Activated naive CD4-positive, alpha-beta T cell treated with anti-CD3 and anti-CD28 coated beads, Interleukin-2, amount 10 ng/mL, durations not matched to agents 7 days and 5 days (primary cell): ENCODE measurements at places on chromosomes 6 and 20.

DNA sequence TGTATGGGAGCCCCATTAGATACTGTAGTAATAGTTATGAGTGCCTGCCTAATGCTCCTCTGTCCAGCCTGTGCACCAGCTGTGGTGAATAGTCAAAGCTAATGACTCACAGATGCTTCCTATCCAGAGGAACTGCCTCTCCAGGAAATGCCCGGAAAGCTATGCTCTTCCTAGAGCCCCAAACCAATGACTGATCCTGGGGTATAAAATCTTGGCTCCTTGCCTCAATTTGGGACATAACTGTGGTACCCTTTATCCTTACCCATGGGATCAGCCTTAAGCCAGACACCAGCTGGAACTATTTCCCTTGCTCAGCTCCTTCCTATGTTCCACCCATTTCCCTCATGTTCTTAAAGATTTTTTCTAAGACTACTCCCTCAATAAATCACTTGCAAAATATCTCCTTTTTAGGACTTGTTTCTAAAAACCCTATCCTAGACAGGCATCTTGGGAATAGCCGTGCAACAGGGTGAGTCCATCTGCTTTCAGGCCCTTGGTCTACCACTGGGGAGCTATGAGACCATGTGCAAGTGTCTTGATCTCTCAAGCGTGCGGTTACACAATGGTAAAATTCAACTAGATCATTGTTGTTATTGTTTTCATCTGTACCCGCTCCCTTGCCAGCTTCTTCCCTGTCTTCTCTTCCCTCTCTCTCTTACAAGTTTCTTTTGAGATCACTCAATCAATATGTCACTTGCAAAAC lies 283.7 kb downstream of the BTBD3 start:
- DNase-seq: no peak

GRCh38 chr20:19015351-19016139 lies 196.9 kb upstream of the SLC24A3 start:
- no peak for DNase-seq

GRCh38 chr6:85111481-85112011 lies 338.3 kb upstream of the NT5E start:
- DNase-seq: no peak

DNA sequence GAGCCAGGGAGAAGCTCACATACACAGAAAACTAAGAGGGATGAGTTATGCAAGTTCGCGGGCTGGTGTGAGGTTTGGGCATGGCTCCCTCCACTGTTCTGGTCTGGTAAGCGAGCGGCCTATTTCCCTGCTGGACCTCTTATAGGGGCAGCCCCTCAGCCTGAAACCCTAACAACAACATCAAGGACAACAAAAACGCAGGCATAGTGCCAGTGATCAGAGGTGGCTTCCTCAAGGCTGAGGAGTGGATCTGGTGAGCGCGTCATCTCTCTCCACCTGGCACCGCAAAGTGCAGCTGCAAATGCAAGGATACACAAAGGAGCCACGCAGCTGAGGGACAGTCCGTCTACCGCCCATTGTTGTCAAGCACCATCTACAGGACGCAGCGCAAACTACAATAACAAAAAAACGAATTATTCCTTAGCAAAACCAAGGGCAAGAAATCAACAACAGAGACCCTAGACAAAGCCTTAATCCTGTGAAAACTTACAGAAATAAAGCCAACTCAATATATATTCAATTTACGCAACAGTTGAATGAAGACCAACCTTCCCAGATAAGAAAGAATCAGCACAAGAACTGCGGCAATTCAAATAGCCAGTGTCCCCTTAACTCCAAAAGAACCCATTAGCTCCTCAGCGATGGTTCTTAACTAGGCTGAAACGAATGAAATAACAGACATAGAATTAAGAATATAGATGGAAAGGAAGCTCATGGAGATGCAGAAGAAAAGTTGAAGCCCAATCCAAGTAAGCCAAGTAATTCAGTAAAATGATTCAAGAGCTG lies 9.2 kb upstream of the DEFB110 start:
- DNase-seq: no peak

- DNase-seq: no peak
Measured at GRCh38 chr20:51750037-51750769, 18.0 kb downstream of the ATP9A start.

- DNase-seq: no peak
Measured at GRCh38 chr6:107753778-107754177, 70.3 kb downstream of the SCML4 start.

DNA sequence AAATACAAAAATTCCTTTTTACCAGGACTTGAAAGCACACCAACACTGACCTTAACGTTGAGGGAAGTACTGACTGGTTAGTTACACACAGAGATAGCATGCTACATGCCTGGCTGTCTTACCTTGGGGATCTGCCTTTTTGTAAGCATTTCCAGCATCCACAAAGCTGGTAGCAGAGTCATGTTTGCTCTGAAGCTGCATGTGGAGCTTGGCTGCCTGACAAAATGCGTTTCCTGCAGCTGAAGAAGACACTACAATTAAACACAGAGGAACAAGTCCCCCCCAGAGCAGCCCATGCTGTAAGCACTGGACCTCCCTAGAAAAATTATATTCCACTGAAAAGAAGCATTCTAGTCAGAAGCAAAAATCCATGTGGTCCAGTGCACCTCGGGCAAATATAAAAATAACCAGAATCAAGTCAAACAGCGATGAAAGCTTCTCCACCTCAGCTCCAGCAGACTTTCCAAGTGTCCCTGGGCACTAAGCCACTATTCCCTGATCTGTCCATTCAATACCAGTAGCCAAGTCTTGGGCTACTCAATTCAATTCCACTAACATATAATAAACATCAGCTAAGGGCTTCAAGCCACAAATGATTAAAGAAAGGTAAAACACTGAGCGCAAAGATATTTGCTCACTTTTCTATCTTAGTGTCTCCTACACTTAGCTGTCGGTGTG lies 24.2 kb downstream of the NAPB start:
- DNase-seq: no peak

DNA sequence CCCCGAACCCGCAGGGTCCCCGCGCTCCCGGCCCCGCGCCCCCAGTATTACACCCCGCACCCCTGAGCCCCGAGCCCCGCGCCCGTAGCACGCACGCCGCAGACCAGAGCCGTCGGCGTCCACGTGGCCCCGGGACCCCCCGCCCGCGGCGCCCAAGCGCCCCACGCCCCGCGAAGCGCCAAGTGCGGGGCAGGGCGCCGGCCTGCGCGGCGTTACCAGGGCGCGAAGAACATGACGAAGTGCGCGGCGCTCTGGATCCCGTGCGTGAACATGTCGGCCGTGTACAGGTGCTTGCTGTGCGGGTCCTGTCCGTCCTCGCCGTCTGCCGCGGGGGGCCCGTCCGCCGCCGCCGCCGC lies 312 bp downstream of the TXNDC5 start:
- no peak for DNase-seq

DNA sequence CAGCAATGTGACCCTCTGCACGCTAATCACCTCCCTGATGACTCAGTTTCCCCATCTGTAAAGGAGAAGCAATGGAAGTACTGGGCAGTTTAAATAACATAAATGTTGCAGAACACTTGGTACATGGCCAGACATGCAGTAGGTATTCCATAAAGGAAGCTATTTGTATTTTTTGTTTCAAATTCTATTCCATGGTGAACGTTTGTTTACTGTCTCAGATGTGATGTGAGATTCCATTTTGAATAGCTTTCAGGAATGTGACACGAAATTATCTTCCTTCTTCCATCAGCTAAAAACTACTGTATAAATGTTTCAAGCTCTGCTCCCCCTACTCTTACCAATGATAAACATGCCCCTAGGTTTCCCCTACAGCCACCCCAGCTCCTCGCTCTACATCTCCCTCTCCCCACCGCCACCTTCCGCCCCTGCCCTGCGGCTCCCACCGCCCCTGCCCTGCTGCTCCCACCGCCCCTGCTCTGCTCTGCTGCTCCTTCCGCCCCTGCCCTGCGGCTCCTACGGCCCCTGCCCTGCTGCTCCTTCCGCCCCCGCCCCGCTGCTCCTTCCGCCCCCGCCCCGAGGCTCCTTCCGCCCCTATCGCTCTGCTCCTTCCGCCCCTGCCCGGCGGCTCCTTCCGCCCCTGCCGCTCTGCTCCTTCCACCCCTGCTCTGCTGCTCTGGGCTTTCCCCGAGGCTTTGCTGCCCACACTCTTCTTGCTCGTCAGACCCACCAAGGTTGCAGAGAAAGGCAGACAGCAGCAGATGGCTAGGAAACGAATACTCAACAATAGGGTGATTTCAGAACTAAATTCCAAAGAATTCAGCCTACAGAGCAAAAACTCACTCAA lies 78.9 kb downstream of the THBS2 start:
- no peak for DNase-seq

GRCh38 chr6:92114091-92114675 lies 1305.2 kb downstream of the EPHA7 start:
- DNase-seq: no peak

GRCh38 chr6:77143659-77144447 lies 319.4 kb downstream of the HTR1B start:
- no peak for DNase-seq

DNA sequence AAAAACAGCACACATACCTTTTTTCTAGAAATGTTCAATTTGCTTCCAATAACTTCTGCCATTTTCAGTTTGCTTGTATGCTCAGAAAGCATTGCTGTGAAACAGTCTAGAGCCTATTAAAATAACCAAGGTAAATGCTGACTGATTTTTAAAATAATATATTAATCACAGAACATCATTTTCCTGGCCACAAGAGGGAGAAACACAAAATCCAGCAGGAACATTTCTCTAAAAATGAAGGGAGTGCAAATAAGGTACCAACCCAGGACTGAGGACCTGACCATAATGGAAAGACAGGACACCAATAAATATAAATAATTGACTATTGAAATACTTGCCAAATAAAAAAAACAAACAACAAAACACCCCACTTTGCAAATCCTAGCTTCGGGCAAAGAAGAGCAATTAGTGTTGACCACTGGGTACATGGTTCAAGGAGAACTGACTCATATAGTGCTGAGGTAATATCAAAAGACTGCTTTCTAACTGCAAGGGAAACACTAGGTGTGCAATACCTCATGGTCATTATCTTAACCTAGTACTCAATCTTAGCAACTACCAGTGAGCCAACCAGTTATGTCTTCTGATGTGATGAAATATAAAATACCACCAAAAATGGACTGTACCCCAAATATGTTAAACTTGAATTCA lies 42.9 kb downstream of the MDN1 start:
- DNase-seq: no peak

- DNase-seq: no peak
Measured at GRCh38 chr20:44536175-44536574, 14.3 kb upstream of the SERINC3 start.

GRCh38 chr20:51697096-51697826 lies 70.9 kb downstream of the ATP9A start:
- no peak for DNase-seq

DNA sequence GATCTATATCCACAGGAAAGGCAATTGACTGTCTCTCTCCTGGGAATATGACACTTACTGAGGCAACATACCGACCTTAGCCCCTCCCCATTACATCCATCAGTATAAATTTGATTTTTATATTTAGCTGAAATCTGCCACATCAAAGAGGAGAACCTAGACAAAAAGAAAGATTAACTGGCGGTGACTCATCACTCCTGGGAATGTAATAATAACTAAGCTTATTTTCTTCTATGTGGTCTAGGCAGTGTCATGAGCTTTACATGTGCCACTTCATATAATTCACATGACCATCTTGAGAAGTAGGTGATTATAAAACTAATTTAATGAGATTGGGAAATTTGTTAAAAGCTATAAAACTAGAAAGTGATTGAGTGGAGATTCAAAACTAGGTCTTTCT lies 520.0 kb upstream of the HS3ST5 start:
- DNase-seq: no peak

DNA sequence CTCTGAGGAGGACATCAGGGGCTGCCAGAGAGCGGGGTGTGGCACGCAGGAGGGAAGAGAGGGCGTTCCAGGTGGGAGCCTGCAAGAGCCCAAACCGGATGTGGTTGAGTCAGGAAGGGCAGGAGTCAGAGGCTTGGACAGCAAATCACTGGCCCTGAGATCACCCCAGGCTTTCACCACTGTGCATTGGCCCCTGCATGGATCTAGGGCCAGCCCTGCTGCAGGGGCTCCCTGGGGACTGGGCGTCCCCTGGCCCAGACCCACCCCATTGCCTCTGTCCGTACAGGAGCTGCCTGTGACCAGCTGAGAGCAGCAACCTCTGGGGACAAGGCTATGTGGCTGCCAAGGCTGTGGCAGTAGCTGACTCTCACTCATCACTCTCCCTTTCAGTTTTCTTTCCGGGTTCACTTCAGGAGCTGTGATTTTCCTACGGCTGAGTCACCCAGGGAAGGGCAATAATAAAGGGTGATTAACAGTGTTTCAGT lies 33.9 kb downstream of the KCNK17 start:
- DNase-seq: no peak

GRCh38 chr6:65816991-65817390 lies 110.0 kb upstream of the EYS start:
- DNase-seq: no peak

GRCh38 chr6:156849806-156850205 lies 72.6 kb downstream of the ARID1B start:
- no peak for DNase-seq

DNA sequence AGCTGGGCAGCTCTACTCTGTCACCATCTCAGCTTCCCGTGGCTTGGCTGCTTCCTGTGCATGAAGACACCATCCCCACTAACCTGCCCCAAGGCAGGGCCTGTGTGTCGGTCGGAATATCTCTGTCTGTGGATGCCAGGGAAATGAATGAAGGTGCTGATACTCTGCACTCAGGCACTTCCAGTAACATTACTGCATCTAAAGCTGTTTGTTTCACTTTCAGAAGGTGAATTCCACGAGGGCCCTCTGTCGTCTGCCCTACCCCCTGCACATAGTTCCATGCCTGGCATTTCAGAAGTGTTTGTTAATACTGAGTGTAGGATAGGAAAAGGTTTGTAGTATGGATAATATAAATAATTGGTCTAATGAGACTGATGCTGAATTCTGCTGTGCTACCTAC lies 114.7 kb upstream of the GMDS start:
- no peak for DNase-seq

- no peak for DNase-seq
Measured at GRCh38 chr6:168498161-168498843, 57.3 kb downstream of the SMOC2 start.

- no peak for DNase-seq
Measured at GRCh38 chr20:45907219-45907948, 4.6 kb downstream of the PLTP start.

- no peak for DNase-seq
Measured at GRCh38 chr6:131283466-131284175, 148.4 kb downstream of the AKAP7 start.
